T-helper 17 cell (primary cell): ENCODE measurements at places on chromosomes 4 and X.
A peak's percentile ranks its signal among the peaks of the same experiment; 100 is the strongest.

- DNase-seq: no peak
Measured at GRCh38 chr4:138310991-138311390, 68.8 kb upstream of the SLC7A11 start.

- peak; percentile 60 for DNase-seq
Measured at GRCh38 chr4:9703391-9703790, 78.0 kb upstream of the DRD5 start.

DNA sequence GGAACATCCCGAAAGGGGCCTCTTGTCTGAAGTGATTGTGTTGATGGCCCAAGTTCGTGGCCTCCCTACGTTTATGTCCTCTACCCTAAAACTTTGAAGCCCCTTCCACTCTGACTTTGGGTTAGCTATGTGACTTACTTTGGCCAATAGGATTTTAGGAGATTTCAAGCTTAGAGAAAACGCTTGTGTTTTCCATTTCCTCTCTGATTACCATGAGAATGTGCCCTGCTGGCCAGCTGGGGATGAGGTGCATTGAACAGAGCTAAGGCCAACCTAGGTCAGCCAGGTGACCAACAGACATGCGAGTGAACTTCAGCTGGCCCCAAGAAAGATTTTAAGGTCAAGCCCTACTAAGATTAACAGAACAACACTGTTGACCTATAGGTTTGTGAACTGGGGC lies 82.4 kb downstream of the SLC2A9 start:
- no peak for DNase-seq

DNA sequence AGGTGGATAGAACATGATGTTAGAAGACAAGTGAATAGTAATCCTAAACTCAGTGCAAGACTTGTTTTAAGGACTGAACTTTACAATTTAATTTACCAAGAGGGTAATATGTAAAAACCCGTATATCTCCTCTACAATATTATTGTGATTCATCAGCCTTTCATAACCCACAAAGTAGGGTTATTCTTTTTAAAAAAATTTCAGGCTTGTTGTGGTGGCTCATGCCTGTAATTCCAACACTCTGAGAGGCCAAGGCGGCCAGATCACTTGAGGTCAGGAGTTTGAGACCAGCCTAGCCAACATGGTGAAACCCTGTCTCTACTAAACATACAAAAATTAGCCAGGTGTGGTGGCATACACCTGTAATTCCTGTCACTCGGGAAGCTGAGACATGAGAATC lies 7.2 kb downstream of the IBSP start:
- DNase-seq: no peak

GRCh38 chr4:109410776-109411175 lies 22.8 kb upstream of the SEC24B start:
- DNase-seq: no peak

DNA sequence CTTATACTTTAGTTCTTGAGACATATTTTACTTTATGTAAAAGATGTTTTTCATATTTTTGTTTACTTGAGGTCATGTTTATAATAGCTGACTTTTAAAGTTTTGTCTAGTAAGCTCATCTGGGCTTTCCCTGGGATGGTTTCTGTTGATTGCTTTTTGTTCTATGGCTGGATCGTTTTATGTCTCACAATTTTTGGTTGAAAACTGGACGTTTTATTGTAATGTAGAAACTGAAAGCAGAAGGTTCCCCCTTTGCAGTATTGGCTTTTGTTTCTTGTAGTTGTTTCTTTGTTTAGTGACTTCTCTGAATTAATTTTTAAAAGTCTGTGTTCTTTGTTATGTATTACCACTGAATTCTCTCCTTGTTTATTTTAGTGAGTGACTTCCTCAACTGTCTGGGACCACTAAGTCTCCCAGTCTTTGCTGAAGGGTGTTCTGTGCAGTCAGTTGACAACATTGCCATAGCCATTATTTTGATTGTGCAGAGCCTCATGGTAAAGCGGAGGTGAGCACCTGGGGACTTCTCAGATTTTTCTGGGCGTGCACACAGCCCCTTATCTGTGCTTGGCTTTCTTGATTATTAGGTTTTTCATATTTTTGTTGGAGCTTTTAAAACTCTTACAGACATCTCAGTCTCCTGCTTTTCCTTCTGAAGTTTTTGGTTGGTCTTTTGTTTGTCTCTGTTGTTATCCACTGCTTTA lies 31.0 kb downstream of the KDM6A start:
- DNase-seq: no peak

GRCh38 chr4:13212936-13213335 lies 271.2 kb downstream of the RAB28 start:
- no peak for DNase-seq

DNA sequence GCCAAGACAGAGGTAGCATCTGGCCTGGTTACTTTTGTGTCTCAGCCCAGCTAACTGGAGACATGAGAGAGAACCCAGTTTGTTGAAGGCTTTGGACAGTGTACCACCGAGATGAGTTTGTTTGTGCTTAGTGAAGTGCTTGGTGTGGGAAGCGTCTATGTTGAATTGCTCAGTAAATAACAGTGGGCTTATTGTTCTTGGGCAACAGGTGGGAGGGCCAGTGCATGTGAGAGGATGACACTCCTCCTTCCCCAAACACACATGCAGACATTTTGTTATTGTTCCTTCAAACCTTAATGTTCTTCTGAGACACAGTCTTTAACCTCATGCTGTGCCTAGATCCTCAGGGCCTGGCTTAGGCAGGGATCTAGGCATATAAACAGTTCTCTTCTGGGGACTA lies 39.7 kb downstream of the MSN start:
- DNase-seq: no peak

- DNase-seq: no peak
Measured at GRCh38 chr4:146439999-146440398, 81.7 kb downstream of the SLC10A7 start.

- DNase-seq: no peak
Measured at GRCh38 chr4:8395504-8396296, 44.8 kb downstream of the ACOX3 start.

DNA sequence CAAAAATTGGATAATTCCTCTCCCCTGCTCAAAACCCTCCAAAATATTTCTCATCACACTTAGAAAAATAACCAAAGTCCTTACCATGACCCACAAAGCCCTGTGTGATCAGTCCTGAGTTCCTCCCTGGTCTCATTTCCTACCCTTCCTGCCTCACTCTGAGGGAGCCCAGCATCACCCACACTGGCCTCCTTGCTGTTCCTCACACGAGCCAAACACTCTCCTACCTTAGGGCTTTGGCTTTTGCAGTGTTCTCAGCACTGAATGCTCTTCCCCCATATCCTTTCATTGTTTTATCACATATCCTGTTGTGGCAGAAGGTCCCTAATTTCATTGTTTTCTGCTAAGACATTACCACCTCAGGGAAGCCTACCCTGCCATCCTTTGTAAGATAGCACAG lies 12.2 kb downstream of the MGAT4D start:
- no peak for DNase-seq

DNA sequence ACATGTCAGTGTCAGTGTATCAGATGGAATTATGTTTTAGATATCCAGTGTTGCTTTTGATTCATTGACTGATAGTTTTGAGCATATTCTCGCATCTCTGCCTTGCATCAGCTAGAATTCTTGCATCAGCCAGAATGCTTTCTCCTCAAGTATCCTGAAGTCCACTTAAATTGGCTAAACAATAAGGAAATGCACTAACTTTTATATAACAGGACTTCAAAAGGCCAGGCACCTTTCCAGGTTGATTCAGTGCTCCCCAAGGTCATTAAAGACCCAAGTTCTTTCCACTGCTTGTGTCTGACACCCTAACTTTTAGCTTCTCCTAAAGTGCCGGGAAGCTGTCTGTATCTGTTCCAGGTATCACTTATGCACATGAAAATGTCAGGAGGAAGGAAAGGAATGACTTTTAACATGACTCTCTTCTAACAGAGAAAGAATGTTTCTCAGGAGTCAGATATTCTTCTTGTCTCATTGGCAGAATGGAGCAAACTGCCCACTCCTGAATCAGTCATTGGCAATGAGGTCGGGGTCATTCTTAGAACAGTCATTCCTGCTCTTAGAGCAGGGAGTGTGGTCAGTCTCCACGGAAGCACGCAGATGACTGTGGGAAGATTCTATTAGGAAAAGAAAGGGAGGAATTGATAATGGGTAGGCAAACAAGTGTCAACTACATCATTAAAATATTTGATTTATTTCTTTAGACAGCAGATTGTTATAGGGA lies 92.9 kb upstream of the TLL1 start:
- no peak for DNase-seq

DNA sequence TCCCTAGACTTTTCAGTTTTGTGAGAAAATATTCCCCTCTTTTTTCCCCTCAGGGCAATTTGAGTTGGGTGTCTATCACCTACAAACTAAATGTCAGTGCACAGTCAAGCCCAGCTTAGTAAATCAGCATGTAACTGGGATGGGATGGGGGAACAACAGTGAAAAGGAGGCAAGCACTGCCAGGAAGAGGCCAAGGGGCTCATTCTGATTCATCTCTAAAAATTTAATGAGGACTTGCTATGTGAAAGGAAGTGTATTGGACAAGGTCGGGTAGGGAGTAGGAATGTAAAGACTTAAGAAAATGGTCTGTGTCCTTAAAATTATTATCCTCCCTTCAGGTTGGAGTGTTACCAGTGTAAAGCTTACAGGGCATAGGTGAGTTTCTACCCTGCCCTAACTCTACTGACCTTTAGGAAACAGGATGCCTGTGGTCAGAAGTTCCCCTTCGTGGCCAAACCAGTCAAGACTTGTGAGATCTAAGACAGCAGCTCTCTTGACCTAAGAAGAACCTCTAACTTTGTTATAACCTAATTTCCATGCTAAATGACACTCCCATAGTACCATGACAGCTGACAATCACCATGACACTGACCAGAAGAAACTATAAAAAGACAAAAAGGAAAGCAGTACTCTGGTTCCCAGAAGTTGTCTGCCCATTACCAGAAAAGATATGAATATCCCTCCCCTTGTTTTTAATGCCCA lies 194.4 kb upstream of the LDB2 start:
- DNase-seq: no peak

DNA sequence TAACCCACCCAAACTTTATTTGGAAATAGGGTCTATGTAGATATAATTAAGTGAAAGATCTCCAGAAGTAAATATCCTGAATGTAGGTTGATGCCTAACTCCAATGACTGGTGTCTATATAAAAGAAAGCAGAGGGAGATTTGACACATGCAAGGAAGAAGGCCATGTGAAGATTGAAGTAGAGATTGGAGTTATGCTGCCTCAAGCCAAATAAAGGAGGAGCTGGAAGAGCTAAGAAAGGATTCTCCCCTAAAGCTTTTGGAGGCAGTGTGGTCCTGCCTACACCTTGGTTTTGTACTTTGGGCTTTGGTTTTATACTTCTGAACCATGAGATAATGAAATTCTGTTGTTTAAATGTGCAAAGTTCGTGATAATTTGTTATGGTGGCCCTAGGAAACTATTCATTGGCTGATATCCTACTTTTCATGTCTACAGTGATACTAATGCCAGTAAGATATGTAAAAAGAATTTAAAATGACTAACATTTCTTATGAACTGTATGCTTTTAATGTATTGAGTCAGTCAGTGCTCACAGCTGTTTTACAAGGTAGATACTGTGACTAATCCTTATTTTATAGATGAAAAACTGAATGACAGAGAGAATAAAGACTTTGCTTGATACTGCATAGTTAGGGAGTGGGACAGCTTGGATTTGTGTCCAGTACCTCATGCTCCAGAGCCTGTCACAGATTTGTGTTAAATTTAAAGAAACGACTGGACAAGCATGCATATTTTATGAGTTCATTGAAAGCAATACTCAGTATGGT lies 5.9 kb upstream of the RAB40AL start:
- no peak for DNase-seq

- DNase-seq: no peak
Measured at GRCh38 chrX:134990801-134991481, at the start of gene SMIM10. SMIM10 (plus strand) TSS chrX:134990991; CDS start chrX:134991096, 105 bp downstream.

- DNase-seq: no peak
Measured at GRCh38 chrX:98448524-98448923, 1564.8 kb downstream of the RPA4 start.

- DNase-seq: no peak
Measured at GRCh38 chr4:88110826-88111225, 47.6 kb downstream of the ABCG2 start.

DNA sequence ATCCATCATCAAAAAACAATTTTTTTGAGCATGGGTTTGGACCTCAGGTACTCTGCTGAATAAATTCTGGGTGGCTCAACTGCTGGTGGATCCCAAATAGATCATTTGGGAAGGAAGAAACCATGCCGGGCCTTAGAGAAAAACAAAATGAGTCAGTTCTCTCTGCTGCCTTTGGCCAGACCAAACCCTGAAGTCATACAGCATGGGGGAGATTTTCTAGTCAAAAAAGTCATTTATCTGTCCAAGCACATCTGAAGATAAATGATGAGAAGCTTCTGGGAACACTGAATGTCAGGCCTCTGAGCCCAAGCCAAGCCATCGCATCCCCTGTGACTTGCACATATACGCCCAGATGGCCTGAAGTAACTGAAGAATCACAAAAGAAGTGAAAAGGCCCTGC lies 261.4 kb downstream of the DHX15 start:
- no peak for DNase-seq

DNA sequence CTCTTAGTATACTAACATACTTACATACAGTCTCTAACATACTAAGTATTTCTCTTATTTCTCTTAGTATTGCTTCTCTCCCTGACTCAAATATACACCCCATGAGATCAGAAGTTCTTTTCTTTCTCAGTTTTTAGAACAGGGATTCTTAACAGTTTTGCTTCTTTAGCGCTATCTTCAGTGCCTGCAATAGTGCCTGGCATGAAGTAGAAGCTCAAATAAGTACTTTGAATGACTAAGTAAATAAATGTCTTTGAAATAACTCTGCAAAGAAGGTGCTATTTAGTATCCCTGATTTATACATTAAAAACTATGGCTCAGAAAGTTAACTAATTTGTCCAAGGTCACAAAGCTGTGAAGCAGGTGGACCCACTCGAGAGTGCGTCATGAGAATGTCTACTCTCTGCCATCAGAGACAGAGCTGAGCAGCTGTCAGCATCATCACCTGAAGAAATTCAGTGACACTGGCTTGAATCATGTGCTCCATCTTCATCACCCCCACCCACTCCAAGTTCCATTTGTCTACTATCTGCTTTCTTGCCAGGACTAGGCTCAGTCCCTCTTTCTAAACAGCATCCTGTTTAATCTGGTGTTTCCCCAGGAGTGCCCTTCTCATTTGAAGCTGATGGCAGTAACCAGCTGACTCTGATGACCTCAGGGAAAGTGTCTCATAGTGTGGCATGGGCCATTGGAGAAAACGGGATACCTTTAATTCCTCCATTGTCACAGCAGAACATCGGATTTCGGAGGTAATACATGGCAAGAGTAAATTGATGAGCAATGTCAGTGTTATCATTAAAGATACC lies 83.1 kb downstream of the CC2D2A start:
- no peak for DNase-seq

DNA sequence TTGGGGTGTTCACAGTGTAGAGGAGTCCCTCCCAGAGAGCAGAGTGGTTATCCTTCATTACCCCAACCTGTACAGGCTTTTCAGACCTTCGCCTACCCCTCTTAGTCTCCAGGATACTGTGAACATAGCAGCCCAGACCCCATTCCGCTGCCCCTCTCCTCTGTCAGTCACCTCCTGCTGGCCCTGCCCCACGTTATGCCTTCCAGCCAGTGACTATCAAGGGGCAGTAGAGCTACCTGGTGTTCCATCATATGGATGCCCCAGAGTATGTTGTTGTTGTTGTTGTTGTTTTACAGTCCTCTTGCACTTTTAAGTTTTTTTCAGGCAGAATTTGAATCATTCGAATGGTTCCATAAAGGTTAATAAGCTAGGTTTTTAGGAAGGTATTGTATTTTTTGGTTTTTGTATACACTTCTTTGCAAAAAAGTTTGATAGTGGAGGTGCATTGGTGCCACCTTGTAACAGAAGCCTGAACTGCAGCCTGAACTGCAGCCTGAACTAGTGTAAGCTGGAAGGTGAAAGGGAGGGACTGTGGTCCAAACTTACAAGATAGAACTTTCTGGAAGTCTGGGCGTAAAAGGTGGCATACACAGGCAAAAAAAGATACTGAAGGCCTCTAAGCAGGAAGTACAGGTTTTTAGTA lies 101.4 kb upstream of the RAB40AL start:
- DNase-seq: no peak
